HFFc6 (cell line): ENCODE measurements at places on chromosomes 16 and 17. TPM values are rescaled to one million over a fixed set of nuclear protein-coding genes. Genes with fewer than 3 reads are reported as not detected.

ITGB4 gene
- total RNA-seq, result 0.27 to 0.63 TPM in 2 of 3 replicates, not detected in the other

CPHXL2 gene
- total RNA-seq, result not detected in 3 replicates

GRCh38 chr17:50209472-50210239 lies 8.2 kb upstream of the COL1A1 start:
- peak; percentile 99 for DNase-seq

- no peak for DNase-seq
Measured at GRCh38 chr17:73801455-73802100, 157.3 kb upstream of the SDK2 start.

GRCh38 chr16:70512456-70512855 lies 10.9 kb downstream of the COG4 start:
- DNase-seq, result peak; percentile 85
